ENCODE measurements at places on chromosomes 7 and 10.

DNA sequence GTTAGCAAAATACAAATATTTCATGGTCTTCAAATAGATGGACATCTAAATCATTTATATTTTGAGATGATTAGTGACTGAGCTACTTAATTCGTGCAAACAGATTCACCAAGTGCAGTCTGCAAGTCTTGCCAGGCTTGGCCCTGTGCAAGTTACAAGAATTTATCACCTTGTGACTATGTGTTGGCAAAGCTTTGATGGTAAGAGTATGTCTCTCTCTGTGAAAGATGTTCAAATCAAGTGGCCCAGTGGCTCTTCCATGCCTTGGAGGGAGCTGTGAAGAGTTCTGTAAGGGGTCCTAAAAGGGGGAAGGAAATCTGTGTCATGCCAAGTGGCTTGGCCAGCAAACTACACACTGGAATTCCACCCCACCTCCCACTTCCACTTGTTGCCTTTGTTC is 397.3 kb downstream of the TYW1 start:
- no peak for DNase-seq

GRCh38 chr10:6476989-6477388 is 103.1 kb downstream of the PRKCQ start:
- DNase-seq: no peak

DNA sequence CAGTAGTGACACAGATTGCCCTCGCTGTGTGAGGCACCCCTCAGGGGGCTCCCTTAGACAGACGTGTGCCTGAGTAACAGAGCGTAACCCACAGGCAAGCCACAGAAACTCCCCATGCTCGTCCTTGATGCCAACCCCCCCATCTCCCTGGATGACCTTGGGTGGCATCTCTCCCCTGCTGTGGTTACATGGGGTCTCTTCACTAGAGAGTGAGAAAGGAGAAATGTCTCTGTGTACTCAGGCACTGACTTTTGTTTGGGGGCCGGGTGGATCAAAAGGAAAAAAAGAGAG is 1.1 kb upstream of the ASB10 start:
- no peak for DNase-seq

DNA sequence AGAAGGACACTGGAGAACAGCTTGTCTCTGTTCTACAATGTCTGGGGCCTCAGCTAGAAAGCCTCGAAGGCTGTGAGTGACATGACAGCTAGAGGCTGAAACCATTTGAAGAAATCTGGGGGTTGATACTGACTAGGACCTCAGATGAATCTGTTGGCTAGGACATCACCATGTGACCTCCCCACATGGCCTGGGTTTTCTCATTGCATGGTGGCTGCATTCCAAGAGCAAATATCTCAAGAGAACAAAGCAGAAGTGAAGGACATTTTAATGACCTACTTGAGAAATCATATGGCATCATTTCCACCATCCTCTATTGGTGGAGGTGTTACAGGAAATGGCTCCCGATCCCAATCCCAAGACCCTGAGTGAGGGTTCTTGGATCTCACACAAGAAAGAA is 450.6 kb upstream of the AUTS2 start:
- DNase-seq: no peak

DNA sequence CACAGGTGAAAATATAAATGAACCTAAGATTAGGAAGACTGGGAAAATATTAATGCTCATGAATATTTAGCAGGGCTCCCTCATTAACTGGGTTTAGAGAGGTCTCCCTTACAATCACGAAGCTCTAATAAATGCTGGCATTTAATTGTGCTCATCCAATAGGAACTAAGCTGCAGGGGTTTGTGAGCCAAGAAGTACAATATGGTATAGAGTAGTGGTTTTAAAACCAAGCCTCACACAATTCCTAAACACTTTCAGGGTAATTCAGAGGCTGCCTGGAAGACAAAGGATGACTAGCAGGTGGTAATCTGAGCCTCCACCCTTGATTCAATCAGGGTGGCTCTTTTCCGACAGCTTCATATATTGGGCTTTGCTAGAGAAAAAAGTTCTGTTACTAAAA is 103.3 kb downstream of the GPAM start:
- no peak for DNase-seq

DNA sequence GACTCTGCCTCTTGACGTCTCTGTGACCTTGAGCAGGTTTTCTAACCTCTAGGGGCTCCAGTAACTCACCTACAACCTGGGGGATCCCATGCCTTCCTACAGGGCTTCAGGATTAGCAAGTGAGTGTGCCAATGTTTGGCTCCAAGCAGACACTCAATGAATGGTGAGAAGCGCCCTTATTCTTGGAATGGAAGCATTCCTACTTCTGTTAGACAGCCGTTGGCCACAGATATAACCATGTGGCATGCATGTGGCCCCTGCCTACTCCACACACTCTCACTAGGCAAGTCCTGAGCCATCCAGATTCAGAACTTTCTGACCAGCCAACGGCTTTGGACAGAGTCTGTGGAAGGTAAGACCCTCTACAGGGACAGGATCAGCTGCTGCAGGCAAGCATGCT is 108.9 kb upstream of the LYZL2 start:
- no peak for DNase-seq

GRCh38 chr7:130880668-130881067 is 146.7 kb upstream of the KLF14 start:
- DNase-seq: no peak

- no peak for DNase-seq
Measured at GRCh38 chr7:74455291-74455804, 1.6 kb downstream of the GTF2IRD1 start.

GRCh38 chr7:23598296-23598695 is 1.1 kb downstream of the CCDC126 start:
- no peak for DNase-seq

DNA sequence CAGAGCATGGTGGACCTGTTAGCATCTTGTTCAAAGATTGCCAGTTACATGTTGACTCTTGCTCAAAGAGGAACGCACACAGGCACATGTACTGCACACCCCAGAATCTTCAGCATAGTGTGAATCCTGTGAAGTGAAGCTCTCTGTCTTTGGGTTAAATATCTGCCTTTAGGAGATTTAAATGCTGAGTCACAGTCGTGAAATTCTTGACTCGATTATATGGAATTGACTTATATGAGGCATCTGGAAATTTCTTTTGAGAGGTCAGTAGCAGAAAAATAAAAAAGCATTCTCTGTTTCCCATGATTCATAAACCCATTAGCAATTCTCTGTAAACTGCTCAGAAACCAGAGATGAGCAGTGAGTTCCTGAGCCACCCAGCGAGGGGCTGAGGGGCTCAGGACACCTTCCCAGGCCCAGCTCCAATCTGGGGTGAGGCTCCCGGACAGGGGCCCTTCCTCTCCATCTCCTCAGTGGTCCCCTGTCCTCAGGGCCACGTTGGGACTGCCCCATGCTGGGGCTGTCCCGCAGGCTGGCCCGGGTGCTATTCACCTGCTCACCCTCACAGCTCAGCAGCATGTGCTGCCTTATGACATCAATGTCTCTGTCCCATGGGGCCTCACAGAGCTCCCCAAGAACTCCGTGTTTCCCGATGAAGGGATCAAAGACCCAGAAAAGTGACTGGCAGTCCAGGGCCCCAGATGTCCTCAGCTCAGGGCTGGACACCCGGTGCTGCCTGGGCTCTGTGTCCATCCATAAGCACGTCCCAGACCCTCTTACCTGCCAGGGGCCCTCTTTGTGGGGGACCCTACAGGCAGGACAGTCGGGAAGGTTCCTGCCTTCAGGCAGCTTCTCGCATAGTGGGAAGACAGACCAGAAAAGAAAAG is 50.0 kb upstream of the INSIG1 start:
- no peak for DNase-seq

DNA sequence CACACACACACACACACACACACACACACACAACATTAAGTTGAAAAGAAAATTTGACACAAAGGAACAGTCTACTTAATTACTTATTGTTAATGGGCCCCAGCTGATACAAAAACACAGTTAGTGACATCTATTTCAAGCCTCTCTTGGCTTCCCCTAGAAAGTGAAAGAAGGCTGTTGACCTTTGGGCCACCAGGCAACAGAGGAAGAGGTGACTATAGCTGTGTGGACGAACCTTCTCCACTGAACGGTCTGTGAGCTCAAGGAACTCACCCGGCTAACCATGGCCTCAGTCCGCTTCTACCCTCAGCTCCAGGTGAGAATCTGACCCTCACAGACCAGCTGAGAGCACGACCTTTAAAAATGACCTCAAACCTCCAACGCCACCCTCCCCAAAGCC is 32.9 kb upstream of the CALN1 start:
- DNase-seq: no peak

DNA sequence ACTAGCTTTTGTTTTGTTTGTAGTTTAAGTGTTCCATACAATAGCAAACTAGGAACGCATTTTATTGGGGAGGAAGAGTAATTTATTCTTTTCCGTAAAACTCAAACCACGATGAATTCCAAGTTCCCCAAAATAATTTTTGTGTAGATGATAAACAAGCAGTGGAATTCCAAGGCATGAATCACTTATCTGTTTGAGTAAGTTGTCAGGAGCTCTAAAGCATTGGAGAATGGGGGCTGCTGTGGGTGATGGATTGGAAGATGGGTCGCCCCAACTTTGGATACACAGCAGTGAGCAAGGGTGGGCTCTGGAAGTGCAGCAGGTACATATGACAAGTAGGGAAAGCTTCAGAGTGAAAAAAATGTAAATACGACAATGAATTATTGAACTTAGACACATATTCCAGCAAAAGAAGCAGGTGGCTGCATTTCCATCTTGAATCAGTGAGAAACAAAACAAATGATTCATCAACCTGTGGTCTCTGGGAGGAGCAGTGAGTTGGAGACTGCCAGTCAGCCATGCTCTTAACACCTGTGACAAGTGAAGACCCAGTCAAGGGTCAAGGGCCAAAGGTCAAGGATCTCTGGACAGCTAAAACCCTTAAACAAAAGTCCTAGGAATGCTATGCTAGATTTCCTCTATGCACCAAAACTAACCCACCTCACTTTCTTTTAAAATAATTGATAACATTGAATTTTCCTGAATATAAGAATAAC is 34.2 kb upstream of the ADRB1 start:
- DNase-seq: no peak

GRCh38 chr10:59967079-59967478 is 60.7 kb upstream of the CCDC6 start:
- DNase-seq: no peak

DNA sequence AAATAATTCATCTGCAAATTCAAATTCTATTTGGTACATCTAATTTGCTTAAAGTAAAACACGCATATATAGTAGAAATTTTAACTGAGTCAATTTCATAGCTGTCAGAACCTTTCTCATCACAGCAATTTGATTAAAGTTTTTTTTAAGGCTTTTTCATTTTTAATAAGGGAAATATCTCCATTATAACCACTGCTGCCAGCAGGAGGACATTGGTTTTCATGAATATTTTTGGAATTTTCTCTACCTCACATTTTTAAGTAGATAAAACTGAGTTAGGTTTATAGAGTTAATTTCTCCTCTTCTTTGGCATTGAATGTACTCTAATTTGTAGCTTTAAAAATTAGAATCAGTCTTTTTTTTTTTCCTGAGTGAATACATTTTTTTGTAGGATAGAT is 82.2 kb downstream of the ST7 start:
- no peak for DNase-seq

- peak; percentile 8 for DNase-seq
Measured at GRCh38 chr10:52215745-52216361, 98.2 kb upstream of the DKK1 start.

- no peak for DNase-seq
Measured at GRCh38 chr10:36280890-36281499, 638.9 kb upstream of the FZD8 start.

DNA sequence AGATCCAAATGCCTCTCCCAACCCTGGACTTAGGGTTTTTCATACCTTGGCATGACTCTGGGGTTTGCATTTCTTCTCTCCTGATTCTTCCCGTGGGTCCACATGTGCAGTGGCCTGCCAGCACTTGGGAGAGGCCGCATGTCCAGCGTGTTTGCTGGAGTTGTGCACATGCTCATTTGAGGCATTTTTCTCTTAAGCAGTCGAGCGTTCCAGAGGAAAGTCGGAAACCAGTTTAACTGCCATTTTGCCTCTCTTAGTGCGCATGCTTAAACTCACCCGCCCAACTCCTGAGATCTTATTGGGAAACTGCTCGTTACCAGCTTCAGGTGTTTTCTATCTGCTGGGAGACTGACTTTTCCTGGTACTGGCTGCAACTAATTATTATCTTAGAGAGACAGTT is 888.4 kb upstream of the PHF14 start:
- no peak for DNase-seq

DNA sequence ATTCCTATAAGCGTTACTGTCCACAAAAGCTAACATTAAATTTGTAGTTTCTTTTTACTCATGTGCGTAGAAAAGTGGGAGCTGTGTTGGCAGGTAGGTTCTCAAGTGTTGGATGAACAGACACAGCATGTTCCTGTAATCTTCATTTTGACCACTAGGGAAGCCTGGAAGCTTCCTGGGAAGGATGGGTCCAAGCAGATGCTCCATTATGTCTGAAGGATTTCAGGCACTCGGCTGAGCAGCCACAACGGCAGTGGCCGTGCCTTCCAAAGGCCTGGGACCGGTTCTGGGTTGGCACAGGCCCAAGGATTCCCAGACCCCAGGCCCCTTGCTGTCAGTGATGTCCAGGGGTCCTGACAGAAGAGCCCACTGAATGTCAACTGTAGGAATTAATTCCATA is 386.3 kb downstream of the TNS3 start:
- DNase-seq: no peak

GRCh38 chr7:54091322-54091721 is 450.9 kb upstream of the VSTM2A start:
- DNase-seq: no peak

DNA sequence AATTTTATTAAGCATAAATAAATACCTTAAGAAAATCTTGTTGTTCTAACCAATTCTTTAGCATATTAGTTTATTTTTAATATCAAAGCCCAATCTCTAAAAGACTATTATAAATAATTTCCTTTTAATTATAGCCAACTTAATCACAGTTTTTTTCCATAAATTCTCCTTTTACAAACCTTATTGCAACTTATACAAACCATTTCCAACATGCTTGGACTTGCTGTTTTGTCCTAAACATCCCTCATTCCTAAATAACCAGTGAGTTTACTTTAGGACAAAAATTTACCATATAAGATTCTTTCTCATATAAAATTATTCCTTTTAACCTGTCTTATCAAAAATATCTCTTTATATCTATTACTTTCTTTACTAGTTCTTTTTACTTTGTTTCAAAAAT is 25.2 kb upstream of the LSM8 start:
- DNase-seq: no peak

DNA sequence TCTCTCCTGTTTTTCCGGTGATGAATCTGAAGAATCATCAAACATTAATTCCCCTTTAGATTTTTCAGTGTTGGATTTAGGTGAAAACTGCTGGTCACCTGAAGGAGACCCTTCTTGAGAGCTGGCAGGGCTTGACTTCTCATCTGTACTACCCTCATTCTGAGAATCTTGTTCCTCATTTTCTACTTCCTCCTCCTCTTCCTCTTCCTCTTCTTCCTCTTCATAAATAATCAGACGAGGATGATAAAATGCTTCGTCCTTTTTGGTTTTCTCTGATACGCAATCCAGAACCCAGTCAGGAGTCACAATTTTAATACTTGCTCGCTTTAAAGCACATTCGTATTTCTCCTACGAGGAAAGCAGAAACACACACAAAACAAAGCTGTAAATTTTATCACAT is 26.9 kb downstream of the PAXIP1 start:
- no peak for DNase-seq
